ENCODE measurements at places on chromosomes 16 and 17.

DNA sequence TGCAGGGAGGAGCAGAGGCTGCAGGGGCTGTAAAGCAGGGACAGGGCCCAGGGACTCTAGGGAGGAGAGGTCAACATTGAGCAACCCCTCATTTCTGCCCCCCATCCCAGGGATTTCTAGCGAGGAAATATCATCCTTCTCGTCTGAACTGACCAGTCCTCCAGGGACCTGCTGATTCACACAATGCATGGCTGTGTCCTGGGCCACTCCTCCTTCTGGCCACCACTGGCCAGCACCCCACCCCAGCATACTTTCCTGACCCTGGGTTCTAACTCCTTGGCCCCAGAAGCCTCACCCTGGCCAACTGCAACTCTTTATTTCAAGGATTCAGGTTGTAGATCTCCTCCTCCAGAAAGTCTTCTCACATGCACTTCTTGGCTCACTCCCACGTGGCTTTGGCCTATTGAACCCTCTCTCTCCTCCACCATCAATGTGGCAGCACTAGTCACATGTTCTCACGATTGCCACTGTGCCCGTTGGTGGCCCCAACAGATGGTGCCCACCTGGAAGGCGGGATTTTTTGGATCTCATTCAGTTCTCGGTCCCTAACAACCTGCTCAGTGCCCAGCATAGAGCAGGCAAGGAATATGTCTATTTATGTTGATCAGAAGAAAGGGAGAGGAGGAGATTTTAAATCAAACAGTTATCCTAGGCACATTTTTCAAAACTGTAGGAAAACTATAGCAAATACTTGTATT lies 41.5 kb downstream of the CUEDC1 start:
- no peak for DNase-seq

- DNase-seq: no peak
Observed at GRCh38 chr16:86930663-86931373, 352.5 kb downstream of the FOXL1 start.

- no peak for DNase-seq
Observed at GRCh38 chr17:31780483-31780882, 78.6 kb downstream of the COPRS start.

- no peak for DNase-seq
Observed at GRCh38 chr17:60665602-60666001, 12.0 kb upstream of the BCAS3 start.

- no peak for DNase-seq
Observed at GRCh38 chr17:64005734-64006167, 7.6 kb downstream of the PRR29 start.

- no peak for DNase-seq
Observed at GRCh38 chr17:1008008-1008761, 11.3 kb downstream of the TIMM22 start.

DNA sequence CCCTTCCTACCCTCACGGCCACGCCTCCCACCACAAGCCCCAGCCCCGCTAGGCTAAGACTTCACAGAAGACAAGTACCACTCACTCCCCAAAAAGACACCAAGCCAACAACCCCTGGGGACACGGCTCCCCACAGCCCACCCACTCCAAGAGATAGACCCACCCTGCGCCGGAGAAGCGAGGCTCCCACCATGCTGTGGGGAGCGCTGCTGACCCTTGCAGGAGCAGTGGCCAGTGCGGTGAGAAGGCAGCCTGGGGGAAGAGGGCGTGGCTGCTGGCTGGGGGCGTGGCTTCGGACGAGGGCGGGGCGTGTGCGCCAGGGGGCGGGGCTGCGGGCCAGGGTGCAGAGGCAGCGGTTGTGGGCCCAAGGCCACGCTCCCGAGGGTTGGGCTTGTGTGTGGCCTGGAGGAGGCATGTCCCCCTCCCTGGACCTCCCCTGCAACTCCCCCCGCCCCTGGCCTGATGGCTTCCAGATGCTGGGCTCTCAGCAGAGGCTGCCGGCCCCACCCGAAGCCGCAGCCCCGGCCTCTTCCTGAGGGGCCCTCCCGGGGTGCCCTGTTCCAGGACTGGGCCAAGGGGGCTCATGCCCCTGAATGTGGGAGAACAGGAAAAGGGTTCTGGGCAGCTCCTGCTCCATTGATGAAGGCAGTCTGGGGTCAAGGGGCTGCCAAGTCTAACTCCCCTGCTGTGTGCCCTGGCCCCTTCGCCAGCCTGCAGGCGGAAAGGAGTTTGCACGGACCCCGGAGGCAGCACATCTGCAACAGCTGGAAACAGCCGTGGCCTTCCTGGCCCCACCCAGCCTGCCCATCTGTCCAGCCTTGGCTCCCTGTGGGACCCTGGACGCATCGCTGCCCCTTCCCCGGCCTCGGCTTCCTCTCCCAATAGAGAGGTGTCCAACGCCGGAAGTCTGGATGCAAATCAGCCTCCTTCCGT lies 9.1 kb downstream of the TFAP4 start:
- no peak for DNase-seq

DNA sequence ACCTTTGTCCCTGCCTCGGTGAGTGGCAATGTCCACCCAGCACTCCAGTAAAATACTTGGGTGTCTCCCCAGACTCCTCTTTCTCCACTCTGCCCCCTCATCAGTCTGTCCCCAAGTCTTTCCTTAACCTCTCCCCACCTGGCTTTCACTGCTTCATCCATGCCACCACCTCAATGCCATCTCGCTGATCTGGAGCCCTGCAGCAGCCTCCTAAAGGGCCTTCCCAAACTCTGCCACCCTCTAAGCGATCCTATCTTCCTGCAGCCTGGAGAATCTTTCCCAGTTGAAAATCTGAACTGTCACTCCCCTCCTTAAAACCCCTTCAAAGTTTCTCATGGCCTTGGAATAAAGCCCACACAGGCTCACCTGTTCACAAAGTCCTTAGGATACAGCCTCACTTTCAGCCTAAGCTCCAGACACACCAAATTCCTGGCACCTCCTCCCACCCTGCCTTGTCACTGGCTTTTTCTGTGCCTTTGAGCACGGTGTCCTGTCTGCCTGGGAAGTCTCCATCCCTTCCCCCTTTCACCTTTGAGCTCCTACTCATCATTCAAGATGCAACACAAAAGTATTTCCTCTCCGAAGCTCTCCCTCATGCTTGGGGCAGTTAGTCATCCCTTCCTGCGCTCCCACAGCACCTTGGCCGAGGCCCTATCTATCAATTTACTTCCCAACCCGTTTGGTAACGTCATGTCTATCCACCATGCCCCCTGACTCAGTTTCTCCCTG lies 2.8 kb downstream of the WNK4 start:
- DNase-seq: no peak

GRCh38 chr17:79395066-79395465 lies 215.8 kb downstream of the RBFOX3 start:
- DNase-seq: no peak

DNA sequence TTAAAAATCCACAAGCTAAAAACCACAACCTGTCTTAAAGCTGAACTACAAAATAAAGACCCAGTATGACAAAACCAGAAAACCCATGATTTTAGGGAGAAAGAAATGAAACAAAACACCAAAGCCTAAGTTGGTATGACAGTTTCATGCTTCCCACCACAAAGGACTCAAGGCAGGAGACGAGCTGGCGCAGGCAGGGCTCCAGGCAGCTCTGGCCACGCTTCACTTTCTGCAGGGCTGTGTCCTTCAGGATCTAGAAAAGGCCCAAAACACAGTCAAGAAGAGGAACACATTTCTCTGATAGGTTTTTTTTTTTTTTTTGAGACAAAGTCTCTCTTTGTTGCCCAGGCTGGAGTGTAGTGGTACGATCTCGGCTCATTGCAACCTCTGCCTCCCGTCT lies 75.3 kb downstream of the WDR59 start:
- no peak for DNase-seq

GRCh38 chr17:36136036-36136435 lies 32.4 kb downstream of the CCL4 start:
- no peak for DNase-seq

DNA sequence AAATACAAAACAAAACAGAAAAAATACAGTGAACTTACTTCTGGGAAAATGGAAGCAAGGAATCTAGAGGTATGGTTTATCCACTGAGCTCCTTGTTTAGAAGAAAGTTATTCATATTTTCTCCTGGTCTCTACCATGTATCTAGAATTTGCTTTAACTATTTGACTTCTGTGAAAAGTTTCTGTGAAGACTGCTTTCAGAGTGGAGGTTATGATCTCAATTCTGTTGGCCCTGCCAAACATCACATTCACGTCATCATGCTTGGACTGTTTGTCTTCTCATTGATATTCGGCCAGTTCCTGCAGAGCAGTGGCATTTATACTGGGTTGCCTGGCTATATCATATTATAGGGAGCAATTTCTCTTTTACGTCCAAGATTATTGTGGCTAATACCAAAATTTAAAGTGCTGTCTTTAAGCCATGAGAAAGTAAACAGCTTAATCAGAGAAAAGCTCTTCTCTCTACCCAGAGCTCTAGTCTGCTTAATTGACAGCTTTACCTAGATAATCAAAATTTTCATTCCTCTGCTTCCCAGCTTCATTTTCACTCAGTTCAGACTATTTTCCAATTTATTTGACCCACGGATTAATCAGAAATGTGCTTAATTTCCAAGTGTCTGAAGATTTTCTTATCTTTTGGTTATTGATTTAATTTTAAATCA lies at the start of gene ABCA8:
Gene ABCA8, minus strand, starts transcription at position 212 of the 661 bp plus-strand sequence. CDS start 13,358 bp downstream, outside the sequence.
- no peak for DNase-seq

- no peak for DNase-seq
Observed at GRCh38 chr17:72351884-72352346, 231.1 kb downstream of the SOX9 start.

DNA sequence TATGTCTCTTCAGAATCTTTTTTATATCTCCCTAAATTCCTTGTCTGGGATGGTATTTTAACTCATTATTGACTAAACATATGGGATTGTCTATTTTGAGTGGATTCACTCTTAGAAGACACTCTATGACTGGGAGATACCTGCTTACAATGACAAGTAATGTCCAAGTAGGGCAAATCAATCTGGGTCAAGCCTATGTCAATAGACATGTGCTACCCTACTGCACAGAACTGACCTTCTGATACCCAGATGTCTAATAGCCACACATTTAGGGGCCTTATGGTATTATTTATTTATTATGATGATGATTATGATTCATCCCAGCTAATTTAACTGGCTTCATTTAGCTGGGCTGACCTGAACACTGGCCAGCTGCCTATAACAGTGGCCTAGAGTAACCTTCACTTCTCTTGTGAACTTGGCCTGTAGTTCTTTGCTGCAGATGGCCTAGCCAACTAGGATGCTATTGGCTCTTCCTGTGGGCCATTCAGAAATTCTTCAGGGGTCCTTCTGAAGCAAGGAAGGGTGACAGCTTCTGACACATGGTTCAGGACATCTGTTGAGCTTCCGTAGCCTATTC lies 138.0 kb downstream of the ANKFN1 start:
- no peak for DNase-seq

DNA sequence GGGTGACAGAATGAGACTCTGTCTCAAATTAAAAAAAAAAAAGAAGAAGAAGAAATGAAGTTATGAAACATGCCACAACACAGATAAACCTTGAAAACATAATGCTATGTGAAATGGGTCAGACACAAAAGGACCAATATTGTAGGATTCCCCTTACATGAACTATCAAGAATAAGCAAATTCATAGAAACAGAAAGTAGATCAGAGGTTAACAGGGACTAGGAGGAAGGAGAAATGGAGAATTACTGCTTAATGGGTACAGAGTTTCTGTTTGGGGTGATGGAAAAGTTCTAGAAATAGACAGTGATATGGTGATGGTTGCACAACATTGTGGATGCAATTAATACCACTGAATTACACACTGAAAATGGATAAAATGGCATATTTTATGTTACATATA lies 16.3 kb downstream of the RANBP10 start:
- DNase-seq: no peak

GRCh38 chr17:728911-729310 lies 3.5 kb upstream of the TLCD3A start:
- DNase-seq: no peak

DNA sequence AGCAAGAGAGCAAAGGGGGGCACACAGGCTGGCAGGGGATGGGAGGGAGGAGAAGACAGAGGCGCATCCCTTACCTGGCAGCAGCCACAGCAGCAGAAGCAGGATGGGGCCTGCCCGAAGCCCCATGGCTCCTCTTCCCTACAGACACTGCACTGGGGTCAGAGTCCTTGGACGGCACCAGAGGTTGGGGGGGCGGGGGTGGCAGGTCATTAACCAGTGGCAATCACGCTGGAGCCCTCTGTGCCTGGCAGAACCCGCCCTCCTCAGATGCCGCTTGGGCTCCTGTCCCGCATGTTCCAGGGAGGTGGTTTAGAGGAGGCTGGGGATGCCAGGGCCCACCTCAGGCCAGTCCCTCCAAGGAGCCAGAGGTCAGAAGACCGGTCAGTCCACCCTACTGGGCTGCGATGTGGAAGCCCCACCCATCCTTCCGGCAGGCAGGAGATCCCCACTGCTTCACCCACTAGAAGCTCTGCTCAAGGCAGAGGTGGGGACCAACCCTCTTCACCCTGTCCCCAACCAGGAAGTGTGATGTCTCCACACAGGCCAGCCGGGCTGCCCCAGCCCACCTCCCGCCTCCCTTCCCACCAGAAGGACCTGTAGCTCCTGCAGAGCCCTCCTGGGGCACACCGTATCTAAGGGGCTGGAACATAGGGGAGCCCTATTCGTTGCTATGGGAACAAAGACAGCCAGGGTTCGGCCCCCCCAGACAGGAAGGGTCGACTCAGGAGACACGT lies 11.7 kb downstream of the ZG16B start:
- DNase-seq: no peak

- no peak for DNase-seq
Observed at GRCh38 chr17:66455060-66455459, 152.6 kb downstream of the PRKCA start.

DNA sequence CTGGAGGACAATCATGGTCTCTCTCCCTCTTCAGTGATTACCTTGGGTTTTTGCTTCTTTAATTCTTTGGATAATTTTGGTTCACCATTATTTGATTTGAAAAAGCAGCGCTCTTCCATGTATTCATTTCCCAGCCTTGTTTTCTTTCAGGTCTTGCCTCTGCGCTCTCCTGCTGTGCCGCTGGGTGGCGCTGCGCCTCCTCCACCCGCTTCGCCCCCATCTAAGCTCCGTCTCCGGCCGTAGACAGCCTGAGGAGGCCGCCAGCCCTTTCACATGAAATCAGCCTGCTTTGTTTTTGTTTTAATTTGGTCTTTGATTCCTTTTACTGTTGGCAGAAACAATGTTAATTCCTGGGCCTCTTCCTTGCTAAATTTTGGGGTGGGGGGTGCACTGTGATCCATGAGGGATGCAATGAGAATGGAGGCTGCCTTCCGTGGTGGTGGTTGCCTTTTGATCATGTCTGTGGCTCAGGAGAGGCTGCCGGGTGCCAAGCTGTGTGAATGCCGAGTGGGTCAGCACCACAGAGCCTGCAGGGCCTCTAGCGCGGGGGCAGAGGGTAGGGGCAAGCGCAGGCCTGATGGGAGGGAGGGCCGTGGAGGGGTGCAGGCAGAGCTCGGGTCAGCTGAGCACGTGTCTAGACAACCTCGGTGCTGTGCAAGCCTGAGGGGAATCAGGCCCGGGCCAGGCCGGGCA lies 64.1 kb downstream of the PLD6 start:
- peak; percentile 69 for DNase-seq

GRCh38 chr17:13650096-13650675 lies 48.5 kb upstream of the HS3ST3A1 start:
- no peak for DNase-seq

DNA sequence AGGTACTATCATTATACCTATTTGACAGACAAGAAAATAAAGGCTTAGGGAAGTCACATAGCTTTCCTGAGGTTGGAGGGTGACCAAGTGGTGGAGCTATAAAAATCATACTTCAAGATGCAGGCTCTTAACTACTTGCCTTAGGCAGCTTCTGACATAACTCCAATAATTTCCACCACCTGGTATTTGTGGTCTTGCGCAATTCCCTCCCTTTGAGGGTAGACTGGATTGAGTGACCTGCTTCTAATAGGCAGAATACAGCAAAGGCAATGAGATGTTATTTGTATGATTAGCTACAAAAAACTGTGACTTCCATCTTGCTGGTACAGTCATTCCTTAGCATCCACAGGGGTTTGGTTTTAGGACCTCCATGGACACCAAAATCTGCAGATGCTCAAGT lies 385.5 kb downstream of the TMEM114 start:
- DNase-seq: no peak
